IMR-90 (cell line): ENCODE measurements at places on chromosomes 12 and 14. TPM values are rescaled to one million over a fixed set of nuclear protein-coding genes. Genes with fewer than 3 reads are reported as not detected.

DNA sequence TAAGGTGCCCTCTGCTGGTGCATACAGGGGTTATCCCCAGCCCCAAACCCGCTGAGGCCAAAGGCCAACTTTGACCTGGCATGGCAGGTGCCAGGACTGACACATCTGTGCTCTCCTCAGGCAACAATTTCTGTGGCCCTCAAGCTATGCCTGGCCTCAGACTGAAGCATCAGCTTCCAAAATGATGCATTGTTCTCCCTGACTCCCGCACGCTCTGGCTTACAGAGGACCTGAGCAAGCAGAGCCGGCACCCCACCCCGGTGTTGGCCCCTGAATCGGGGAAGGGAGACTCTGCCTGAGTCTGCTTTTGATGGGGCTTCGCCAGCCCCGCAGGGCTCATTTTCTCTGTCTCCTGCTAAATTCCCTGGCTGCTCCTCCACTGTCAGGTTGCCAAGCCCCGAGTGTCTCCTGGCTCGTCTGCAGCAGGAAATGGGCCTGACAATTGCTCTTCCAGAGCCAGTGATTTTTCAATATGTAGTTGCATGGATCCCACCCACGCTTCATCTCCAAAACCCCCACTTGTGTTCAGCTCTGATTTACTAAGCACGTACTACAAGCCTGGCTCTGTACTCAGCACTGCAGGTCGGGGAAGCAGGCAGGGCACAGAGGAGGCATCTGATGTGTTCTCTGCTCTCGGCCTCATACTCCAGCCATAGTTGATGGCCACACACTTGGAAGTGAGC lies 126.1 kb downstream of the SLC38A6 start:
- no peak for DNase-seq

GRCh38 chr12:6925540-6926279 lies 2.0 kb upstream of the ATN1 start:
- peak; percentile 90 for DNase-seq

GRCh38 chr14:96176811-96177211 lies 27.8 kb upstream of the BDKRB2 start:
- peak; percentile 91 for DNase-seq

DNA sequence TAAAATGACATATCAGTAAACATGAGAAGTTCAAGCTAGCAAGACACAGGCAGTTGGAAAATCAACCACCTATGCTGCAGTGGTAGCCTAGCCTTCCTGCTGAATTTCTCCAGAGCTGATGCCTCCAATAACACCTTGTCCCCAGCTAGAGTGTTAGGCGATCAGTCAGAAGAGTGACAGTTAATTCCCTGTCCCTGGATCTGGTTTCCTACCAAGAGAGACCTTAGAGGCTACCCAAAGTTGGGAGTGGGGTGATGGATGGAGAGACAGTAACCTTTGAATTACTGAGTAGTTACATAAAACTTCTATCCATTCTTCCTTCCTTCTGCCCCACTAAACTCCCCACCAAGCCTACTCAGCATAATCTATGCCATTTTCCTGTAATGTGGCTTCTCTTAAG lies 1.9 kb upstream of the ANO2 start:
- DNase-seq: no peak

- DNase-seq: peak; percentile 53
Measured at GRCh38 chr12:27260746-27261145, 16.7 kb downstream of the STK38L start.

DNA sequence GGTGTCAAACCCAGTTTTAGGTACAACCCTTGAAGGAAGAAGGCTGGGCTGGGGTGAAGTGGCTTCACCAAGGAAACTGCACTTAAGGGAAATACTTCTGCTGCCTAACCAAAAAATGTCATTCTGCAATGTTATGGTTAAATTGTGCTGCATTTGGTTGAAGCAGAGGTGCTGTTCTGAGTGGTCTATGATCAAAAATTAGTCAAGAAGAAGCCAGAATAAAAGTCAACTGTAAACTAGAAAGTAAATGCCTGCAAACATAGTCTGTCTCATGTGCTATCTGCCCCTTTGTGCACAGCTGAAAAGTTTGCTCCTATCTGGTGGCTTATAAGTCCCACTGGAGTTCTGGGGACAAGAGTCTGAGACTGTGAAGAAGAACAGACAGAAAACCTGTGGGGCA lies 158.8 kb downstream of the C12orf42 start:
- no peak for DNase-seq

DNA sequence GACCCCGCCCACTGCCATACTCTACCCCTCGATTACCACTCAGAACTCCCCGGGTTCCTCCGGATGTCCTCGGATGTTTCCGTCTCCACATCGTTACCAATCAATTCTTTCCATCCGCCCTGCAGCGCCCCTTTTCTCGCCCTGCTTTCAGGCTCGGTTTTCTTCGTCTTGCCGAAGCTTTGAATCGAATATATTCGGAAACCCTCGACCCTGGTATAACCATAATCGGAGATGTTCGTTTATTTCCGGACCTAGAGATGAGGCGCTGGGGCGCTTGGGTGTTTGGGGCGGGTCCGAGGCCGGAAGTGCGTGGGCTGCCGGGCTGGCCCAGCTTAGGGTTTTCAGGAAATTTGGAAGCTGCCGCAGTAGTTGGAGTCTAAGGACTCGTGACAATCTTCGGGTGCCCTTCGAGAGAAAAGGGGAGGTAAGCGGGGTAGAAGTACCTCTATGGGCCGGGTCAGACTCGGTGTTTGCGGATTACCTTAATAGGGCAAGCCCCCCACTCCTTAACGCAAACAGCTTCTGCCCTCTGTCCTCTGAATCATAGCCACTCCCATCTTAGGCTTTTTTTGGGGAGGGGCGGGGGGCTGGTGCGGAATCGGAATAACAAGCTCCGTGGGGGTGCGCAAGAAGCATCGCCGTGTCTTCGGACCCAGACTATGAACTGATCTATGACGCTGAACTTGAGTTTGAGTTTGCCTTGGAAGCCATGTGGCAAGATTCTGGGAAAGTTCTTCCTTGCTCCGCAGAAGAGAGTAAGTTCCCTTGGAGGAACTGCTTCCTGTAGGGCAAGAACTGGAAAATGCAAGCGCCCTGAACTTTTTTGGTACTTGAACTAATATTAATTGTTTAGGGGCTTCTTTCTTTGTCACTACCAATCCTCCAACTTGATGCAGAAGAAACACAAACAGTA lies at the start of gene C14orf119:
C14orf119 (plus strand) TSS at position 310 of the 913 bp plus-strand sequence. CDS start 2,154 bp downstream, outside the sequence.
- peak; percentile 99 for DNase-seq

DNA sequence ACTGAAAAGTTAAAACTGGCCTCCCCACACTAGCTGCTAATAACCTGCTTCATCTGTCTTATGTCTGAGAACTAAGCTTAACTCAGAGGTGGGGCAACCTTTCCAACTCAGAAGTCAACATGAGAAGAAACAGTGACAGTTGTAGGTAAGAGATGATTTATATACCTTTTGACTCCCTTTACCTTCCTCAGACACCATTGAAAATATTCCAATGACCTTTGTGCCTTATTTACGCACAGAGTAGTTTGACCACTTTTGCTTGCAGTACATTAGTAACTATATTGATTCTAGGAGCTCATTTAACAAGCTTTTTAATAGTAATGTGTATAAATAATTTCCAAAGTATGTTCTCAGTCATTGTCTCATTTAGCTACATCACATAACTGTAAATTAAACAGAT lies 77.6 kb downstream of the ALX1 start:
- DNase-seq: no peak

DNA sequence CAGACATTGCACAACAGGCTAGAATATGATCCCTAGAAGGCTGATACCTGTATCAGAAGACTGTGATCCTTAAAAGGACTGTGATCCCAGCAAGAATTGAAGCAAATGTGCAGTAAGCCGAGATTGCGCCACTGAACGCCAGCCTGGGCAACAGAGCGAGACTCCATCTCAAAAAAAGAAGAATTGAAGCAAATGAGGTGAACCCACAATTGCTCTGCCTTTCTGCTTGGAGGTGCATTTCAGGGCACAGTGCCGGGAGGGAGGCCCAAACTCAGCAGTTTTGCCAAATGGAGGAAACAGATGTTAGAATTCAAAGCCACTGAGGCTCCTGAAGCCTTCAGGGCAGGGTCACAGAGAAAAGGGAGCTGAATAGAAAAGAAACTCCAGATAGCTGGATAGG lies 61.1 kb upstream of the COCH start:
- no peak for DNase-seq

DNA sequence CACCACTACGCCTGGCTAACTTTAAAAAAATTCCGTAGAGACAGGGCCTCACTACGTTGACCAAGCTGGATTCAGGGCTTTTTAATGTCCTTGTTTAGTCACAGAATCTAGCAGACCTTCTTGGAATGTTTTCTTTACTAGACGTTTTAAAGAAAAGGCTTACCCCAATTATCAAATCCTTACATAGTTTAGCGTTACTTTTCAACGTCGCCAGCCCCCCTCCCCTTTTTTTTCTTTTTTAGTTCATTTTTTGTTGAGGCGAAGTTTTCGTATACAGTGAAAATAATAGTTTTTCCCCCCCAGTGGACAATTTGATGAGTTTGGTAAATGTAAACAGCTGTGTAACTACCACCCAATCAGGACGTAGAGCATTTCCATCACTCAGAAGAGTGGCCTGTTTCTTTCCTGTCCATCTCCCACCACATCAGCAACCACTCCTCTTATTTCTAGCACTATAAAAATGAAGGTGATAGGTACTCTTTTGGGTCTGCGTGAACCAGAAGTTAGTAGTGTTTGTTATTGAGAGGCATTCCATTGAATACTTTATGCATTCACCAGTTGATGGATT lies 753 bp upstream of the DLGAP5 start:
- no peak for DNase-seq

- DNase-seq: no peak
Measured at GRCh38 chr14:76882651-76883050, 56.4 kb downstream of the LRRC74A start.

DNA sequence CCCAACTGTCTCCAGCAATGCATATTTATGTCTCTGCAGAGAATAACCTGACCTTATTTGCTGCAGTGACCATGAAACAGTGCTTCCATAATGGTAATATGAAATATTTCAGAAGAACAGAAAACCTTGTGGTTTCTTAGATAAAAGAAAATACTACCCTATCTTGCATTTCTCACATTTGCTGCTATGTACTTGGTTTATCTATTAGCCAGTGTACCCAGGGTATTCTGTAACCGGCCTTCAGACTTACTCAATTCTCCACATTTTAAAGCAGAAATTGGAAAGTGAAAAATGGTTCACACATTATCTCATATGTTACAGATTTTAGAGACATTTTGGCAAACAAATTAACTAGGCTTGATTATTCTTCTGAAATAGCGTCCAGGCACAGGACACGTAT lies 57.9 kb upstream of the CCDC91 start:
- no peak for DNase-seq

DNA sequence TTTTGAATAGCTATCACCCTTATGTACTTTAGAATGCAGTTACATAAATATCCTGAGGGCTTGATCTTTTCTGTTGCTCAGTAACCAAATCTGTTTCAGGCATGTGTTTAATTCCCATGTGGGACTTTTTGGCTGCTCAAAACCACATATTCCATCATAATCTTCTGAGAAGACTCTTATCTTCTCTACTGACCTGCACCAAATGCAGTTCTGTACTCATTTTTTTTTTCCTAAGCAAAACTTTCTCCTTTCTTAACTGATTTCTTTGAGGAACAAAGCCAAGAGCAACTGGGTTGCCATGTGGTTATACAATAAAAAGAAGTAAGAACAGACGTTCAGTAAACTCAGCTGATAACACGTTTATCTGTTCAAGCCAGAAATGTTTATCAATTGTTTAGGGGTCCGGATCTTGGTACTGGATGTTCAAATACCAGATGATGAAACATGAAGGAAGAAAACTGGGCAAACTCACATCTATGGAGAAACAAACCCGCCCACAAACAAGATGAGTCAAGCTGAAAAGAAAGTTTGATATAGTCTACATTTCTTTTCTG lies 50.1 kb downstream of the TMEM132C start:
- no peak for DNase-seq

DNA sequence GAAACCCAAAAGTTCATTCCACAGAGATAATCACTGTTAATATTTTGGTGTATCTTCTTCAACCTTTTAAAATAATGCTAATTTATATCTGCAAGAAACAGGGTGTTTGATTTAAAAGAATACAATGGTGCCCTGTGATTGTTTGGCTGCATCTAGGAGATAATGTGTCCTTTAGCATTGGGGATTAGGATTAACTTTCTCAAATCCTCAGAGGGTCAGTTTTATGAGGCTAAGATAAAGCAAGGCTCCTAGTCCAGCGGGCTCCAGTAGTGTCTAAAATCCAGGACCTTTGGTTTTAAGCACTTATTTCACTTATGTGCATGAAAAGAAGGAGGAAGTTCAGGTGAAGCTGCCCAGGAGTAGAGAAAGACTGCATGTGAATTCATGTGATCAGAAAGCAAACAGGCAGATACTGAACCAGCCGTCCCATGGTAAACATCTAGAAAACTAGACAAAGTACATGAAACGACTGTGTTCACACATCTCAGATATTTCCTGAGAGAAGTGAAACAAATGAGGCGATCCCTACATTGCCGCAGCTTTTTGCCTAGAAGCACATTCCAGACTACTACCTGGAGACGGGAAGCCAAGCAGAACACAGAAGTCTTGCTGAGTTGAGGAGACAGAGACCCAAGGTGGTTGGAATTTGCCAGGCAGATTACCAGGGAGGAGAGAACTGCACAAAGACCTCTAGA lies 129.1 kb upstream of the MAX start:
- no peak for DNase-seq

DNA sequence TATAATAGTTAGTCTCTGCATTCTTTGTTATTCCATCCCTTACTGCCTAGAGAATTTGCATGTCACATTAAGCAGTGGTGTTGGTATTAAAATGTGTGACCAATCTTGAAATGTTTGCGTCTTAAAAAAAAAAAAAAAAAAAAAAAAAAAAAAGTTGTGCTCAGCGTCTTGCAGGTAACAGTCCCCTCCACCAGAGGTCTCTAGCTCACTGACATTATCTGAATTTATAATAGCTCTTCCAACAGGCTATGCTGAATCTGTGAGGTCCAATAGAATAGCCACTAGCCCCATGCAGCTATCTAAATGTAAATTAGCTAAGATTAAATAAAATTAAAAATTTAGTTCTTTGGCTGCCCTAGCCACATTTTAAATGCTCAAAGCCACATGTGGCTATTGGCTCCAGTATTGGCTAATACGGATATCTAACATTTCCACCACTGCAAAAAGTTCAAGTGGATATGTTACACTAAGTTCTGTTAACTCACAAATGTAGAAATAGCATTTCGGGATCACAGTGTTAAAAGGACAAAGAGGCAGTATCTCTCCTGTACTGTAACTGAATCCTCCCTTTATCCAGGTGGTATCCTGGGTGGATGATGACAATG lies 28.7 kb downstream of the NKX2-8 start:
- peak; percentile 51 for DNase-seq

NRL gene
- polyA plus RNA-seq: 0.70 and 0.85 TPM in 2 replicates

CCDC175 gene
- not detected in 2 replicates for polyA plus RNA-seq

MUCL1 gene
- not detected in 2 replicates for polyA plus RNA-seq

SCARB1 gene
- 24.8 and 27.0 TPM in 2 replicates for polyA plus RNA-seq

GCH1 gene
- 0.50 and 0.74 TPM in 2 replicates for polyA plus RNA-seq

SPTB gene
- polyA plus RNA-seq: 0.03 and 0.07 TPM in 2 replicates

RASAL1 gene
- not detected in 2 replicates for polyA plus RNA-seq

RNASE7 gene
- not detected in 2 replicates for polyA plus RNA-seq

AQP2 gene
- polyA plus RNA-seq: not detected in 2 replicates

DHRS4L2 gene
- polyA plus RNA-seq: 17.3 and 19.6 TPM in 2 replicates

STRAP gene
- polyA plus RNA-seq: 91.0 and 98.1 TPM in 2 replicates
